ENCODE measurements at places on chromosomes 4 and X.

GRCh38 chrX:55486736-55487135 is 2.9 kb downstream of the USP51 start:
- no peak for DNase-seq

- DNase-seq, result no peak
Observed at GRCh38 chrX:10847333-10847732, 226.9 kb upstream of the MID1 start.

GRCh38 chrX:152177497-152178269 is 39.3 kb upstream of the MAGEA10 start:
- no peak for DNase-seq

DNA sequence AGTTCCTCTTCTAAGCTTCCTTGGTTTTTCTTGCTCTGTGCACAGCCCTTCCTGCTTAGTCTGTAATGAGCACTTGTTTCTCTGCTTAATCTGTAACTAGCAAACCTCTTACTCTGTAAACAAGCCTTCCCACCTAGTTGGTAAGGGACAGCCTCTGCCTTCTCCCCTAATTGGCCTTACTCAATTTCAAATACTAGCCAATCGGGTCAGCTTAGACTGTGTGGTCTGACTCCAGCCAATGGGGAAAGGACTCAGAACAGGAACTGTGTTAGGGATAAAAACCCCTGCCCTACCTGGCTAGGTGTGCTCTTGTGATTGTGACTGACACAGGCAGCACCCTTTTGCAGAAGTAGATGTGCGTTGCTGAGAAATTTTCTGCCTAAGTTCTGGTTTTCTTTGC is 136.5 kb upstream of the AADAT start:
- DNase-seq, result no peak

DNA sequence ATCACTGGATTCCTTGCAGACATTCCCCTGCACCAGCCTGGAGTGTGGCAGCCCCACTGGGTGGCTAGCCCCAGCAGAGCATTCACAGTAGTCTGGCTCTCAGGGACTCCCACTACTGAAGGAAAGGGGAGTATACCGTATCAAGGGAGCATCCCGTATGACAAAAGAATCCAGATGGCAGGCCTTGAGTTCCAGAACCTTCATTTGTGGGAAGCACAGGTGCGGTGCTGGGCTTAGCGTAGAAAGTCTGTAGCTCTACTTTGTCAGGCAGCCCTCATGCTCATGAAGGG is 79.6 kb downstream of the CENPC start:
- DNase-seq, result no peak

GRCh38 chr4:76199664-76200211 is 13.9 kb downstream of the SCARB2 start:
- DNase-seq, result no peak

Measured in amniotic epithelial cell (primary cell).